ENCODE measurements at places on chromosomes 7 and 10. TPM values are rescaled to one million over a fixed set of nuclear protein-coding genes. Genes with fewer than 3 reads are reported as not detected.

GRCh38 chr7:1078985-1079384, 8.9 kb upstream of the GPER1 start:
- DNase-seq: no peak

The SPDYE2 gene
- total RNA-seq: not detected

- DNase-seq: no peak
Measured at GRCh38 chr10:90125456-90126255, 424.3 kb downstream of the KIF20B start.

DNA sequence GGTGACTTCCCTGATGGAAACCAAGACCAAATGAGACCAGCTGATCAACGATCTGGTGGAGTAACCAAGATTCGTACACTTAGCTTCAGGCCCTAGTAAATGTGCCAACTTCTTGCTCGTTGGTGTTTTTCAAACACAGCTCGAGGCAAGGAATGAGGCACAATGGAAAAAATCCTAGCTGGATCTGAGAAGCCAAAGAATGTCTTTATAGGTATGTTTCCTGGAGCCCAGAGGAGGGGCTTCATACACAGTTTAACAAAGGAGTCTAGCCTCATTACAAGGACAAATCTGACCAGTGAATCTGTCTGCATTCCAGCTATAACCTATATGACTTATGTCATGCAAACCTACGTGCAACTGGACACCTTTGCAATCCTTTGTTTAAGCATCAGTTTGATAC, 3.7 kb downstream of the COL17A1 start:
- no peak for DNase-seq

- no peak for DNase-seq
Measured at GRCh38 chr7:74183653-74184450, 9.7 kb downstream of the EIF4H start.

- peak; percentile 59 for DNase-seq
Measured at GRCh38 chr10:101693651-101693977, 1.4 kb downstream of the FBXW4 start.

- no peak for DNase-seq
Measured at GRCh38 chr7:320297-320696, 30.3 kb downstream of the FOXL3 start.

The COL17A1 gene
- total RNA-seq: not detected

The AGR2 gene
- not detected for total RNA-seq

DNA sequence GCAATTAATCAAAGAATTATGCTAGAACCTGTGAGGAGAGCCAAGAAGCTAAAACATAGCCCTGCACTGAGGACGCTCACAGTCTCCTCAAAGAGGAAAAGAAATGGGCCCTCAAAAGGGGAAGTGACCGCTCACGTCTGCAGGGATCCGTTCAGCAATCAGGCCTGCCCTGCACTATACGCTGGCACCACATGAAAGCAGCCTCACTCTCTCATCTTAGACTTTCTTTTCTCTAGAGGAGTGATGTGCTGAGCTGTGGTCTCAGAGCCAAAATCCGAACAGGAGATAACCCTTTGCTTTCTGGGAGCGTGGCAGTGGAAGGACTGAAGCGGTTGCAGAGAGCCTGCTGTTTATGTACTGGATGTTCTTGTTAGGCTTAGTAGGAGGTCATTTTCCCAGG, 6.3 kb upstream of the IL2RA start:
- DNase-seq: no peak

The SP8 gene
- total RNA-seq: 0.74 TPM

- DNase-seq: no peak
Measured at GRCh38 chr10:110865809-110866482, 5.8 kb upstream of the PDCD4 start.

DNA sequence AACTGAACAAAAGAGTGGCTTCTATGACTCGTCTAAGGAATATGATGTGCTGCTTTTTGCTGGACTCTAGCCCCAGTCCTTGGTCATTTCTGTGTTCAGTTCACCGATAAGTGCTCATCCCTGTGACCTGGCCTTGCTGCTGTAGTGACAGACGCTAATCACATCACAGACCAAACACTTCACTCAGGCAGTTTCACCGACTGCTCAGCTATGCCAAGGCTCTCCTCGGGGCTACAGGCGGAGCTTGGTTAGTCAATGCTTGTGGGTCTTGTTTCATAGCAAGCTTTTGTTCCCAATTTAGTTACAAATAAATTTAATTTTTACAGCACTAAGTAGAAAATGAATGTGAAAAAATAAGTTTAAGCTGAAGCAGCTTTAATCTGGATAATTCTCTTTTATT, 190.8 kb upstream of the PRKCQ start:
- no peak for DNase-seq

GRCh38 chr10:133465191-133465949, 11.6 kb downstream of the SCART1 start:
- no peak for DNase-seq

GRCh38 chr10:79982362-79982800, 33.5 kb upstream of the SFTPD start:
- DNase-seq: no peak

The VSTM4 gene
- 2.3 TPM for total RNA-seq

The CAMK2B gene
- total RNA-seq: 7.7 TPM

The EPO gene
- 0.60 TPM for total RNA-seq

DNA sequence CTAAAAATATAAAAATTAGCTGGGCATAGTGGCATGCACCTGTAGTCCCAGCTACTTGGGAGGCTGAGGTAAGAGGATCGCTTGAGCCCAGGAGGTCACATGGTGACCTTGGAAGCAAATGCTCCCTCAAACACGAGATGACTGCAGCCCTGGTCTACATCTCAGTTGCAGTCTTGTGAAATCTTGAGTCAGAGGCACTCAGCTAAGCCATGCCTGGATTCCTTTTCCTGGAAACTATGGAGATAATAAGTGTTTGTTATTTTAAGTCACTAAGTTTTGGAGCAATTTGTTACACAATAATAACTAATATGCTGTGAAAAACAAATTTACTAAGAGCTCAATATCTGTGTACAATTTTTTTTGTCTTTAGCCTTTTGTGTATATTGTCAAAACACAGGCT, 284.3 kb upstream of the KAT6B start:
- peak; percentile 95 for DNase-seq

The SEMA3D gene
- 6.2 TPM for total RNA-seq

GRCh38 chr7:120180221-120180620, 92.8 kb upstream of the KCND2 start:
- DNase-seq: no peak

DNA sequence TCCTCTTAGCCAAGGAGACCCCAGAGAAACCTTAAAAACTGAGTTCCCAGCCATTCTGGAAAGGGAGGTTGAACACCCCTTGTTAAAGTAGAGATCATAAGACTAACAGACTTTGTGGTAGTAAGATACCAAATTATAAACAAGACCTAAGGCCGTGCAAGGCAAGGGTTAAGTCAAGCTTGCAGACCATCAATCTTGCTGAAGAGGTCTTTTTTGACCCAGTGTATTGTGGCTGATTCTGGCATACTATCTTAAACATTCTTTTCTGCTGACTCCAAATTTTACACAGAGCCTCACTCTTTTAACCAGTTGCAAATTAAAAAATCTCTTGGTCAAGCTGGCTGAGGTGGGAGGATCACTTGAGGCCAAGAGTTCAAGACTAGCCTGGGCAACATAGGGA, 1.2 kb upstream of the TBRG4 start:
- peak; percentile 33 for DNase-seq

The ANXA8L1 gene
- 0.63 TPM for total RNA-seq

DNA sequence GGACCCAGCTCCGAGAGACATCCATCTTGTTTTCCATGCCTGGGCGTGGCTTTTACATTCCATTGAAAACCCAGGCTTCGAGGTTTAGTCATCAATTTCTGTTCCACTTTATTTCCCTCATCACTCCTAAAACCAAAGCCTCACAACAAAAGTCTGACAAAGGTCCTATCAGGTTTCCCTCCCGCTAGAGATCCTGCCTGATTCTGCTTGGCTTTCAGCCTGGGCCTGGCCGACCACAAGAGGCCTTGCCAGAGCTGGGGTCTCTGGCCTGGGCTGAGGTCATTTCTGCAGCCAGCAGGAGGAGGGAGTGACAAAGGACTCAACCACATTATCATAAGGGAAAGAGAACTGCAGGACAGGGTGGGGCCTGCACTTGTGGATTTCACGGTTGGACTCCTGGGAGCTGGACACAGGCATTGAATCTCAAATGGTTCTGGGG, 167.0 kb downstream of the FANK1 start:
- no peak for DNase-seq

GRCh38 chr7:19102884-19103283, 14.6 kb downstream of the TWIST1 start:
- no peak for DNase-seq

DNA sequence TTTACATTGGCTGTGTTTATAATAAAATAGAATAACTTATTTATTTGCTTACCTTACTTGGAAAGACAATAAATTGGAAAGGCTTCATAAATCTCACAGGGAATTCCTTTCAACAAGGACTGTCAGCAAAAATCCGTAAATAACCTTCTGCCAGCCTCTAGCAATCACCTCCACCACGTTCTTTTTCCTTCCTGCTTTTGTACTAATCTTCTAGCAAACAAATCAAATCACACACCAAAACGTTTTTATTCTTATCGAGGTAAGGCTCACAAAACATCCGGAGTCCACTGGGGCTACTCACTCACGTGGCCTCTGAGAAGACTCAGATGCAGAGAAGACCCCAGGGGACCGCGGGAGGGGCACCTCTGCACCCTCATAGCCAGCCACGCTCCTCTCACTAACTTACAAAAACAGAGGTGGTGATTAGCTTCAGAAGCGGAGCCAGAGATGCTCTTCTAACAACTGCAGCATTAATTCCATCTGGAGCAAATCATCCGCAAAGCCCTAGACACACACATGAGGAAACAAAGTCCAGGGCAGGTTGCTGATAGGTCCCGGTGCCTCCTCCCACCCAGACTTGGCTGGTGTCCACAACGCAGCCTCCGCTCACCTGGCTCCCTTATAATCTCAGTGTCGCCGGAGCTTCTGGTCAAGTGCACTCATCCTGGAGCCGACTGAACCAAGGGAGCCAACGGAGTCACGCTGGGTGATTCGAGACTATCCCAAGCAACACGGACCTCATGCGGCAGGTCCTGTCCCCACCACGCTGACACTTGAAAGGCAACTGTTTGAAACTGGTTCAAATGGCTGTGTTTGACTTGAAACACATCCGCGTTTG, 22.5 kb downstream of the CTBP2 start:
- no peak for DNase-seq

- peak; percentile 40 for DNase-seq
Measured at GRCh38 chr10:104304927-104305326, 33.3 kb downstream of the ITPRIP start.

DNA sequence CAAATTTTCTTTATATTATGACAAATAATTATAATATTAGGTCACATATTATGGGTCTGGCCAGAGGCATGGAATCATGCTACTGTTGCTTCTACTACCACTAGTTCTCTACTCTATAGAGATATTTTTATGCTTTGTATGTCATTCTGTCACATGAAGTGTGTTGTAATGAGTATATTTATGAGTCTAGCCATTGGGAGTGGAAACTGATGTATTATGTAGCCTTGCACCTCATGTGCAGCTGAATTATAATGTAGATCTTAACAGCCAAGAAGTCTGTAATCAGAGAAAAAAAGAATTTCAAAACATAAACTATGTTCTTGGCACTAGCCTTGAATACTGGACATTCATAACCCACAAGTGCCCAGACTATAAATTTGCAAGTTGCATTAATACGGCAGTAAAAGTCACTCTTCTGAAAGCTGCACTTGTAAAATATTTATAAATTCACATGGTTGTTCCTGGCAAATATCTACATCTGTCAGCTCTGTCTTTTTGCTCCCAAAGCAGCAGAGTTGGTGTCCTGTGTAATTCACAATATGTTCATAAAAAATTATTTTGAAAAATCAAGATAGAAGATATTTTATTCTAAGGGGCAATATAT, 48.6 kb upstream of the SKAP2 start:
- no peak for DNase-seq

DNA sequence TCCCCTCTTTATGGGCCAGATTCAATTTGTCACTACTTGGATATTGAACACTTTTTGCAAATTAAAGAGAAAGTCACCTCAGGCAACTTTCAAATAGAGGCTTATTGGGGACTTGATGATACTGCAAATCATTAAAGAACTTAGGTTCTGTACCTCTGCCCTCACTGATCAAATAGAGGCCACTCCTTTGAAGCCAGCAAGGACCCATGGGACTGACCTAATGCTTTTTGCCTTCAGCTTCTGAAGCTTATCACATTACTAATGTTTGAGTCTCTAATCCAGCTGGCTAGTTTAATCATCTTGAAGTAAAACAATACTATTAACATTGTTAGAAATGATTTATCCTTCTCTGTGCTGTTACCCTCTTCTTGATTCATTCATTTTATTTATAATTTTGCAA, 93.0 kb upstream of the ZNF800 start:
- no peak for DNase-seq

Data from cardiac muscle cell (in vitro differentiated cells and primary cell).